ENCODE measurements at places on chromosomes 7 and 10. TPM values are rescaled to one million over a fixed set of nuclear protein-coding genes. Genes with fewer than 3 reads are reported as not detected.

DNA sequence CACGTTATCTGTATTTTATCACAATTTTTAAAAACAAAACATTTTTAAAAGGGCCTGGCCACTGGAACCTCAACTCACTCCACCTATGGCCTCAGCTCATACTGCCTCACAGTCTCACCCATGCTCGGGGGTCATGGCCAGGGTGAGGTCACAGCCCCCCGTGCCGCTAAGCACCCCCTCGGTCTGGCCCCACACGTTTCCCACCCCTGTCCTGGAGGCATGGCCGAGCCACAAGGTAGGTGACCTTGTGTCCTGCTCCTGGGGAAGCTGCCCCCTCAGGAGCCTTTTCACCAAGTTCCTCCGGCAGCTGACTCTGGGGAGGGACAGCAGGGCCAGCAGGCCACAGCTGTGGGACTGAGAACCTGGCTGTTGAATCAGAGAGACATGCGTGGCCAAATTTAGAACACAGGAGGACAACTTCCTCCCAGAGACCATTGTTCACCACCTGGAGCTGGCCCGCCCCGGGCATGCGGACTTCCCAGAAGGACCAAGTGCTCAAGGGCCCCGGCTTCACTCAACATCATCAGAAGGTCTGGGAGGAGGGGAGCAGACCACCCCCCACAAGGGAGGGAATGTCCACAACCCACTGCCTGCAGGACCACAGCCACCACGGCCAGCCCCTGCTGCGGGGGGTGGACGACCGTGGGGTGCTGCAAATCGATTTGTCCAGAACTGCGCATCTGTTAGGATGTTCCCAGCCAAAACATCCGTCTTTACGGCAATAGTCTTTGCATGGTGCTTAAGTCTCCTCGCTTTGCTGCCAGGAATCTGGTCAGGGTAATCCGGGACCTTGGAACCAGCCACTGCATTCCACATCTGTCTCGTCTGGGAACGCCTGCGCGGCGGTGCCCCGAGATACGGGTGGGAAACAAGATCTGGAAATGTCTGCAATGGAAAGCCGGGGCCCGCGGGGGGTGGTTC, 48.6 kb upstream of the PDGFA start:
- no peak overlapping the region for H3K4me3 ChIP-seq
- no peaks in the 10 kb centered on the region for H3K36me3 ChIP-seq
- H3K27me3 ChIP-seq: no peaks in the 10 kb centered on the region
- no peak for DNase-seq

GRCh38 chr7:95046494-95047240, 139.3 kb downstream of the PPP1R9A start:
- no peaks in the 10 kb centered on the region for H3K27me3 ChIP-seq
- H3K4me3 ChIP-seq: no peak overlapping the region
- H3K36me3 ChIP-seq: no peaks in the 10 kb centered on the region
- no peak for DNase-seq

The UCN3 gene
- not detected for polyA plus RNA-seq

DNA sequence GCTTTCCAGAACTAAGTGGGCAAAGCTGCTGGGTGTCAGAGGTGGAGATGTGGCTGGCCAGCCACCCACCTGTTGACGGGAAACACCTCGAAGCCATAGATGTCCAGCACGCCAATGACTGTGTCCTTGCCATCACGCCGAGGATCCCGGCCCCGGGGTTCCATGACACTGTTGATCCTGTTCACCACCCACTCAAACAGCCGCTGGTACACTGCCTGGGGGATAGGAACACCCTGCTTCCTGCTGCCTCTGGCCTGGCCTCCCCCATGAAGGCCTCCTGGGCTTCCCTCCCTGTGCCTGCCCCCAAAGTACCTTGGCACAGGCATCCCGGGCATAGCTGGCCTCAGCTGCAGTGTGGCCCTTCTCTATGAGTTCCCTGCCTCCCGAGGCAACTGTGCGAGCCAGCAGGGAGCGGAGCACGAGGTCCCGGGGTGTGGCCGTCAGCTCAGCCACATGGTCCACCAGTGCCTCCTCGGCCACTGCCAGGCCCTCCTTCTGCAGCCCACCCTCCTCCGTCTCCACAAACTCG, 8.2 kb downstream of the MYO1G start:
- no peaks in the 10 kb centered on the region for H3K36me3 ChIP-seq
- no peak for DNase-seq
- no peak overlapping the region for H3K4me3 ChIP-seq
- H3K4me1 ChIP-seq: no peaks in the 10 kb centered on the region
- H3K27ac ChIP-seq: no peak overlapping the region

DNA sequence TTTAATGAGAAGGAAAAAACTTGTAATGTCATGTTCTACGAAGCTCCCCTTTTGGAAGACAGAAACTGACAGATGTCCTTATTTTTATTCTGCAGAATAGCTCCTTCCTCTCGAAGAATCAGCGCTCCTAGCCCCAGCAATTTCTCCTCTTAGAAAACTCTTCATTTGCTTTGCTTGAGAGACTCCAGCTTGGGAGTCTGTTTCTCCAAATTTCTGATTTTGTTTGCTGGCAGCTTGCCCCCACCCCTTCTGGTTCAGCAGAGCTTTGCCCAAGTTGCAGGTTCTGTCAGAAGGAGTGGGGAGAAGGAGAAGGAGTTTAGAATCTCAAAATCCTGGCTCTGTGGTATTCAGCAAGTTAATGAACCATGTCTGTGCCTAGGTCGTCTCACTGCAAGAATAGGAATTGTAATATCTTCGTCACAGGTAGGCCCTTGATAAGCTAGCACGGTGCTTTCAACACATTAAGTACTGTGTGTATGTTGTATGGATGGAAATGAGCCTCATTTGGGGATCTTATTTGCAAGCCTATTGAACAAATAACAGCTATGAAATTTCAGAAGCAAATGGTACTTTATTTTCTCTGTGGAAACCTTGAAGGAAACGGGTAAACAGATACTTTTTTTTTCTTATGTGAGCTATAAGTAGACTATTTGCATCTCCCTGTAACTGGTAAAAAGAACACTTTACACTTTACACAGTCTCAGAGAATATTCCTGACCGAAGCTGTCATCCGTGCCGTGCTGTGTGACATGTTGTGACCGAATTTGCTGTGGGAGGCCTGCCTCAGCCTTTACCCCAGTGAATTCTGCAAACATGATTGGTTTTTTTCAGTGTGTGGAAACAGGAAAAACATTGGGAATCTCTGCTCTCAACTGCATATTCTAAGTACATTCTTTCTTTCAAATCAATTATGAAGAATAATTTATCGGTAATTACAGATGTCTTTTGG, 290.9 kb downstream of the CAMK1D start:
- DNase-seq: no peak
- H3K27ac ChIP-seq: no peak overlapping the region
- H3K4me1 ChIP-seq: no peaks in the 10 kb centered on the region

DNA sequence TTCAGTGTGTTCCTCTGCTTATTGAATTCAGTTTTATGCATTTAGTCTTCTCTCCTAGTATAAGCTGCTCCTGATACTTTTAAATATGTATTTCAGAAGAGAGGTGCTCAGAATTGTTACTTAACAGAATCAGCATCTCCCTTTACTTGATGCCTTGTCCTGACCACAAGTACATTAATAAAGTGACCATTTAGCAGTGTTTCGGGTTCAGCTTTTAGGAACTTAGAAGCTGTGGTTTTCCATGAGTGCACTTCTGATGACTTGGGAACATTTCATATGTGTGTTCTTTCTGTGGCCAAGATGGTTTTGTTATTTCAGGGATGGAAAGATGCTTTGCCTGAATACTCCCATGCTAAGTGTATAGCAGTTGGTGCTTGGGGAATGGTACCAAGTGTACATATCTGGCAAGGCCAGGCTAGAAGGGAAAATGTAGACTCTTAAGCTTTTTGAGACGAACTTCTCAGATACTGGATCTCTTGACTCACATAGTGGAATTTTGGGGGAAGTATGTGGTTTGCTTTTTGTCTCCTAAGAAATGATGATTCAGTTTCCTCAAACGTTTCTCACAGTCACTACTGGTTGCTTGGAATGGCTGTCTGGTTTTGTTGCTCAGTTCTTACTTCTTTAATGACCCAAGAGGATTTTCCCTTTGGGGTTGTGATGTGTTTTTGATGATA, 17.2 kb downstream of the SGPL1 start:
- no peak for DNase-seq
- H3K27ac ChIP-seq: peak overlapping the region; percentile 60
- peaks cover 45% of the 10 kb centered on the region for H3K4me1 ChIP-seq

GRCh38 chr10:127855591-127855881, 37.2 kb downstream of the CLRN3 start:
- no peak for DNase-seq
- H3K27me3 ChIP-seq: no peaks in the 10 kb centered on the region
- H3K27ac ChIP-seq: no peak overlapping the region
- no peak overlapping the region for H3K4me3 ChIP-seq
- H3K36me3 ChIP-seq: no peaks in the 10 kb centered on the region
- no peaks in the 10 kb centered on the region for H3K4me1 ChIP-seq

DNA sequence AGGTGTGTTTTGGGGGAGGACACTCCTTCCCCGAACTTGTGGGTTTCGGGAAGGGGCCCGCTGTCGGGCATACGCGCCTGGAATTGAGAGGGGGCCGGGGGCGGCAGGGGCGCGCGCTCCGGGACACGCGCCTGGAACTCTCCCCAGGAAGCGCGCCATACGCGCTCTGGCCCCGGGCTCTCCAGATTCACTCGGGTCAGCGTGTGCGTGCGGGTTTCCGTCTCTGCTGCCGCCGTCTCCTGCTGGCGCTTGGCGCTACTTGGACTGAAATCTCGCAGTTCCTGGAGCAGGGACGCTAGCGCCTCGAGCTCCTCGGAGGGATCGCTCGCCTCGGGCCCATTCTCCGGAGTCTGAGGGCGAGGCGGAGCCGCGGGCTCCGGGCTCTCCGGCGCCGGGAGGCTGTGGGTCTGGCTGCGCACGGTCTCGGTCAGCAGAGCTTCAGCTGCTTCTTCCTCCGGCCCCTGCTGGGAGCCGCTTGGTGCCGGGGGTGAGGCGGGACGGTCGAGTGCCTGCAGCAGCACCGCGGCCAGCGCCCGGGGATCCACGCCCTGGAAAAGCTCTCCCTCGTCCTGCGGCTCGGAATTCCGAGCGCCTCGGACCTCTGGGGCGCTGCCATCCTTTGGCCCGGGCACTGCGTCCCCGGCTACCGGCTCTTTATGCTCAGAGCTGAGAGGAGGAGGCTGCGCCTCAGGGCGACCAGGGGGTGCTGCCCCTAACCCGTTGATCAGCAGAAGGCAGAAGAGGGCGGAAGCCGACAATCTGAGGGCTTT, 1.1 kb downstream of the VGF start:
- DNase-seq: no peak
- H3K4me3 ChIP-seq: peak overlapping the region; percentile 34
- H3K27ac ChIP-seq: no peak overlapping the region
- peaks cover 45% of the 10 kb centered on the region for H3K27me3 ChIP-seq
- peaks cover 20% of the 10 kb centered on the region for H3K36me3 ChIP-seq
- peaks cover 38% of the 10 kb centered on the region for H3K4me1 ChIP-seq

The KNDC1 gene
- 0.32 TPM for polyA plus RNA-seq

DNA sequence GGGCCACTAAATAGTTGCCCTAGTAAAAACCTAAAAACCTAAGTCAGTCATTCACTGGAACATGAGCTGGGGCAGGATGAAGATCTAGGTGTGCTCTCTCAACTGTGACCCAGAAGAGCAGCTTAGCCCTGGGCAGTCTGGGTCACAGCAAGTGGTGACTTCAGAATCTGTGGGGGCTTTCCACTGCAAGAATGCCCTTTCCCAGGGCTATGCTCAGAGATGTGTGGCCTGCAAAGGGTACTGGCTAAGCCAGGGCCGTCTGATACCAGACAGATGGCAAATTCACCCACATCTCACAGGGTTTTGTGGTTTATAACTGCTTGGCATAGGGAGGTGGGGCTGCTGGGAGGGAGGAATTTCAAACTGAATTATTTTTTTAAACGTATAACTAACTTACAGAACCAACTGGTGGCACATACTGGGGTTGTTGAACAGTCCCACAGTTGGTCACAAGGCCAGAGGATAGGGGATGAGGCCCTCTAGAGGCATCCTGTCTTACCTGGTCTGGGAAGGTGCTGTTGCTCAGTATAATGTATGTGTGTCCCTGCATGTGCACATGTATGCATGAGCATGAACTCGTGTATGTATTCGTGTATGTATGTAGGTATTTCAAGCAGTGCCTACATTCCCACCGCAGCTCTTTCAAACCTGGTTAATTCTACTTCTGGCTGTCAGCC, 63.2 kb downstream of the PRPF18 start:
- no peak overlapping the region for H3K27ac ChIP-seq
- no peaks in the 10 kb centered on the region for H3K27me3 ChIP-seq
- no peak overlapping the region for H3K4me3 ChIP-seq
- peaks cover 38% of the 10 kb centered on the region for H3K36me3 ChIP-seq

DNA sequence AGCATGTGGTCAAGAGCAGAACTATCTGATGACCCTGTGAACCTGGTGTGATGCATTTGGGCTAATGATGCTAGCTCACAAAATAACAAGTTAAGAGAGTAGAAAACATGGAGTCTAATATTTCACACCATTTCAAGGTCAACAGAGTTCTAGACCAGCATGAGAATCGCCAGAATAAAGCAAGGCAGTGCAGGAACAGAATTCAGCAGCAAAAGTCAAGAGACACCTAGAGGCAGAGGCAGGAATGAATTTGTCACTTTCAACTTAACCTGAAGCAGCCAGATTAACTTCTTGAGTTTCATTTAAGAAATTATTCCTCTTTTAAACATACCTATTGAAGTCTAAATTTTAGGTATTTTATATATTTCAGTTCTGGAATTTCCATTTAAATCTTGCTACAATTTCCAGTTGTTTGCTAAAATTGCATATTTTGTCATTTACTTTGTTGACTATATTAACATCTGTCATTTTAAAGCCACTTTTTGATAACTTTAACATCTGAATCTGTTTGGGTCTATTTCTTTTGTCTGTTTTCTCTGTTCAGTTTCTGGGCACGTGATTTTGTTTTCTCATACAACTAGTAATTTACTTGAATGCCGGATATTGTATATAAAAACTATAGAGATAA, 44.2 kb upstream of the PRSS58 start:
- H3K4me3 ChIP-seq: no peak overlapping the region
- H3K4me1 ChIP-seq: no peaks in the 10 kb centered on the region
- H3K27ac ChIP-seq: no peak overlapping the region
- H3K36me3 ChIP-seq: no peaks in the 10 kb centered on the region
- no peak for DNase-seq

The NAT16 gene
- not detected for polyA plus RNA-seq

DNA sequence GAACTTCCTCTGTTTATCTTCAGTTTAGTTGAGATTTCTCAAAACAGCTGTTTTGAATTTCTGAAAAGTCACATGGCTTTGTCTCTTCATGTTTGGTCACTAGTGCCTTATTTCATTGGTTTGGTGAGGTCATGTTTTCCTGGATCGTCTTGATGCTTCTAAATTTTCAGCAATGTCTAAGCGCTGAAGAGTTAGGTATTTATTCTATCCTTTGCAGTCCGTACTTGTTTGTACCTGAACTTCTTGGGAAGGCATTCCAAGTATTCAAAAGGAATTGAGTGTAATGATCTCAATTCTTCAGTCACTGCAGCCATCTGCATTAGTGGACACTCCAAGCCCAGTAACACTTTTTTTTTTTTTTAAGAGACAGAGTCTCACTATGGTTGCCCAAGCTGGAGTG, 67.7 kb downstream of the HERC4 start:
- H3K4me3 ChIP-seq: no peak overlapping the region
- H3K27ac ChIP-seq: no peak overlapping the region
- H3K27me3 ChIP-seq: no peaks in the 10 kb centered on the region
- H3K4me1 ChIP-seq: no peaks in the 10 kb centered on the region
- H3K36me3 ChIP-seq: peaks cover 13% of the 10 kb centered on the region

- H3K27ac ChIP-seq: no peak overlapping the region
- DNase-seq: no peak
- H3K4me3 ChIP-seq: no peak overlapping the region
- no peaks in the 10 kb centered on the region for H3K36me3 ChIP-seq
Measured at GRCh38 chr7:79714081-79714480, 260.6 kb upstream of the MAGI2 start.

The GRID2IP gene
- 0.01 TPM for polyA plus RNA-seq
